ENCODE measurements at places on chromosomes 16 and 17.
A peak's percentile ranks its signal among the peaks of the same experiment; 100 is the strongest.

DNA sequence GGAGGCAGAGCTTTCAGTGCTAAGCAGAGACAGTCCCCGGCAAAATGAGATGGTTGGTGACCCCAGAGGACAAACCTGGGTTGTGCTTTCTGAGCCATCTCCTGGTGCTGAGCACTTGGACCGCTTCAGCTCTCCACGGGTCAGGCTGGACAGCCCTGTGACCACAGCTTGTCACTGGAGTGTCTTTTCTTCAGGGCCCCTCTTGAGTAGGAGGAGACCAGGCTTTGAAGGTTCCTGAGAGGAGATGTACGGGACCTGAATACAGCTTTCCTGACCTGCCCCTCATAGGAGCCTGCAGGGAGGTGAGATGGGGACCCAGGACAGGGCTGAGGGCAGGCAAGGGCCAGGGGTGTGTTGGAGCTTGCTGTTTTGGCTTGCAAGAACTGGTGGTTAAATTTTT, 17.8 kb upstream of the ADGRG1 start:
- no peak for DNase-seq

GRCh38 chr16:77459534-77460254, 24.9 kb upstream of the ADAMTS18 start:
- no peak for DNase-seq

DNA sequence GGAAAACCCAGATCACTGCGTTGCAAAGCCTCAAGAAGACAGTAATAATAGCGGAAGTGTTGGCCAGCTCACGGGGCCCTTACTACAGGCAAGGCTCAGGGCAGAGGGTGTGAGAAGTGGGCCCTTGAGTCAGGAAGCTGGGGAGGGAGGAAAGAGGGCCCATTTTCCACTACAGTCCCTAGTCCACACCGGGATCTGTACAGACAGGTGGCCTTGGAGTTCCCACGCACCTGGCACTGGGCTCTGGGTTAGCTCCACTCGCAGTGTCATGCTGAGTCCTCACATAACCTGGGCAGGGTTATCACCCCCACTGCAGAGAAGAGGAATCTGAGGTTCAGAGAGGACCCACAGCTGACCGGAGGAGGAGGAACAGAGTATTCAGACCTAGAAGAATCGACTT, 16.8 kb upstream of the MTSS2 start:
- no peak for DNase-seq

GRCh38 chr16:23452221-23452571, 793 bp downstream of the COG7 start:
- DNase-seq = no peak

- DNase-seq = no peak
These were observed 87.9 kb downstream of the ABR start for GRCh38 chr17:1091900-1092299.

GRCh38 chr17:44775136-44775837, 16.5 kb downstream of the ADAM11 start:
- peak; percentile 98 for DNase-seq

DNA sequence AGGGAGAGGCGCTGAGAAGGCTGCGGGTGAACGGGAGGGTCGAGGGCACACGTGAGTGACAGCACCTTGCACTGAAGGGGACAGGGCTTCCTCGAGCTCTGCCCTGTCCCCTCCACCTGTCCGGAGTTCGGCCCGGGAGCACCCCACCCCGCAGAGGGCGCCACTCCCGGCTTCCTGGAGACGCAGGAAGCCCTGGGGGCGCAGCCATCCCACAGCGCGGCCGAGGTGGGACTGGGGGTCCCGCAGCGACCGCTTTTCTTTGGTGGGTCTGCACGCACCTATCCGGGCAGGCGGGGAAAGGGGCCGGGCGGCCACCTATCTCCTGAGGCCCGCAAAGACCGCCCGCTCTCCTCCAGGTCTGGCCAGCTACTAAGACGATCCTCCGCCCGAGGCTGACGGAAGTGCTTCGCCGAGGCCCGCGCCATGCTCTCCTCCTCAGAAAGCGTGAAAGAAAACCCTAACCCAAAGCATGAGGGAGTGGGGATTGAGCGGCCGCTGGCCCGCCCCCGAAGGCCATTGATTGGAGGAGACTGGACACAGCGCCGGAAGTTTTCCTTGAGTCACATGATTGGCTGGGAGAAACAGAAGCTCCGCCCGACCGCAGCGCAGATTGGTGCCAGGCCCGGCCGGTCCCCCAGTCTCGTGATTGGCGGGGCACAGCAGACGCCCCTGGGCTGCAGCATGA, 34.4 kb downstream of the DDX19A start:
- peak; percentile 98 for DNase-seq

GRCh38 chr16:1772362-1772907, at the start of gene EME2:
Gene EME2 (plus strand): TSS chr16:1772810. CDS start chr16:1773228, 418 bp downstream.
- DNase-seq = no peak

GRCh38 chr16:239948-240277, 5.3 kb downstream of the FAM234A start:
- no peak for DNase-seq

DNA sequence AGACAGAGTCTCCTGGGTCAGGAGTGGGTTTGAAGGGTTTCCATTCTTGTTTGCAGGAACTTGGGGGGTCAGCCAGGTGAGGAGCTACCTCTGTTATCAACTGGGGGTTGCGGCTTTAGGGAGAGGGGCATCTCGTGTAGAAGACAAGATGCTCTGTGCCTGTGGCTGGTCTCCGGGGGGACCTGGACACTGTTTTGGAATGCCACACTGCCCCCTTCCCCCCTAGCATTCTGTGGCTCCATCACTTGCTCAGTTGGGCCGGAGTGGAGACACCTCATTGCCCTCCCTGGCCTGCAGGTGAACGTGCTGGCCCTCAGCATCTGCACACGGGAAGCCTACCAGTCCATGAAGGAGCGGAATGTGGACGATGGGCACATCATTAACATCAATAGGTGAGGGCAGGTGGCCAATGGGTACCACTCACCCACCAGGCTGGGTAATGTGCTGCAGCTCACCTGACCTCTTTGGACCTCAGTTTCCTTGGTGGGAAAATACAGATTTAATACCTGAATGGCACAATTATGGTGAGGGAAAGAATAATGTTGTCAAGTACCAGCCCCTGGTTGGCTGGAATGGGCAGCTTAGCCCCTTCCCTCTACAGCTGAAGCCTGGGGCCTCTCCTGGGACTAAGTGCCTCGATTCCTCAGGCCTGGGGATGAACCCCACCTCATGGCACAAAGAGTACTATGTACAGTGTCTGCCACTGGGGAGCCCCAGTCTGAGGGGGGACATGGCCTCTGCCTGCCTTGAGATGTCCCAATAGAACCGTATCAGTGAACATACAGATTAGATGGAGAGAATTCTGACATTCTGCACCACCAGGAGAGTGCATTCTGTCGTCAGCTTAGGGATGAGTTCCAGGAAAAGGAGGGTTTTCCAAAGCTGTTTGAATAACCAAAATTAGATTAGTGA, 3.3 kb upstream of the MRM1 start:
- no peak for DNase-seq

- DNase-seq = no peak
These were observed 8.9 kb upstream of the TMEM220 start for GRCh38 chr17:10738521-10739258.

- DNase-seq = no peak
These were observed 824 bp downstream of the SOX8 start for GRCh38 chr16:982145-983043.

DNA sequence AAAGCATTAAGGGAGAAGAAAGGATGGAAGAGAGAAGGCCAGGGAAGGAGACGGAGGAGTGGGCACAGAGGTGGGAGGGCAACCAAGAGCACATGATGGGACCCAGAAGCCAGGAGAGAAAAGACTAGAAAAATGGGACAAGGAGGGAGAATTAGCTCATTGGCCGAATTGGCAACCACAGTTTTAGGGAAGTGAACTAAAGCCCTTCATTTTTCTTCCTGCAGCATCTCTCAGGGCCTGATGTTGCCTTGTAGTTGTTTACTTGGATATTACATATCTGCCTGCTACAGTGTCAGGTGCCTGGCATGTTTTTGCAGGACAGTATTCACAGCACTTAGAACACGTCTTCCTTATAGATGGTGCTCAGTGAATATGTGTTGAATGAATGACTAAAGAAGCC, 19.0 kb downstream of the EMP2 start:
- DNase-seq = no peak

- DNase-seq = no peak
These were observed 120.4 kb downstream of the SNX29 start for GRCh38 chr16:12096828-12097522.

DNA sequence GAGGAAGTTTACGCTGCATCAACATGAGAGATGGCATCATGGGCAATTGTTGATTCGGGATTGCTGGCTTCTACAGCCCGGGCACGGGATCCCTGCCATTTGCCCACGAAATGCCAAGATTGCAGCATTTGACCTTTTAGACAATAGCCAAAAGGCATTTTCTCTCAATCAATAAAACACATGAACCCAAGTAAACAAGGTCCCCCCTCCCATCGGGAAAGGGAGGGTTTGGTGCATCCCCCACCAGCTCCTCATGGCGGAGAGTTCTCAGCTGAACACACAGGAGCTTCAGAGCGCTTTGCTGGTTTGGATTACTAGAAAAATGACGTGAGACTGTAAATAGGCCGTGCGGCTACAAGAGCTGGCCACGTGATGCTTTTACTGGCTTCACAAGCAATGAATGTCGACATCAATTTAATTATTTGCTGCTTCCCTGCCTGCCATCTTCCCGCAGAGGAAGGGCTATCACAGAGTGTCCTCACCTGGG, 147.6 kb downstream of the C16orf95 start:
- no peak for DNase-seq

DNA sequence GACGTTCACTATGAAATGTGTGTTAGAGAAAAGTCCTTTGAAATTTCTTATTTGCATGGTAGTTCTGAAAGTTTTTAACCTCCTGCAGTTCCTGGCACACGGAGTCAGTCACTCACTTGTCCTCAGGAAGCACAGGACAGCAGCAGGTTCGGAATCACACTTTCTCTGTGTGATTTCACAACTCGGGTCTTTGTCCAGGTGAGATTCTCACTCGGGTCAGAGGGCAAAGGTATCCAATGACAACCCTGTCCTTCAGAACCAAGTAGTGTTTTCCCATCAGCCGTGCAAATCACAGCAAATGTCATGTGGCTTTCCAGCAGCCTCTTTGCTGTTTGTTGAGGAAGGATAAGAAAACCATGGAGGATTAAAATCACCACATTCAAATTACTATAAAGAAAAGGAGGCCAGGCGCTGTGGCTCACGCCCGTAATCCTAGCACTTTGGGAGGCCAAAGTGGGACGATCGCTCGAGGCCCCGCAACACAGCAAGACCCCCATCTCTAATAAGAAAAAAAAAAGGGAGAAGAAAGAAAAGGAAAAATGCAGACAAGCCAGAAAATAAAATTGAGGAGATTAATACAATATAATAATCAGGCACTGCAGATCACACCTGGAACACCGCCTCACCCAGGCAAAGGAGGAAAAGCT, 22.0 kb downstream of the ADCY9 start:
- DNase-seq = no peak

GRCh38 chr17:70171159-70171558, 1.8 kb downstream of the KCNJ2 start:
- no peak for DNase-seq

- DNase-seq = no peak
These were observed 1.0 kb upstream of the MSI2 start for GRCh38 chr17:57255182-57255775.

- DNase-seq = no peak
These were observed 501.6 kb upstream of the PSMD7 start for GRCh38 chr16:73794994-73795393.

DNA sequence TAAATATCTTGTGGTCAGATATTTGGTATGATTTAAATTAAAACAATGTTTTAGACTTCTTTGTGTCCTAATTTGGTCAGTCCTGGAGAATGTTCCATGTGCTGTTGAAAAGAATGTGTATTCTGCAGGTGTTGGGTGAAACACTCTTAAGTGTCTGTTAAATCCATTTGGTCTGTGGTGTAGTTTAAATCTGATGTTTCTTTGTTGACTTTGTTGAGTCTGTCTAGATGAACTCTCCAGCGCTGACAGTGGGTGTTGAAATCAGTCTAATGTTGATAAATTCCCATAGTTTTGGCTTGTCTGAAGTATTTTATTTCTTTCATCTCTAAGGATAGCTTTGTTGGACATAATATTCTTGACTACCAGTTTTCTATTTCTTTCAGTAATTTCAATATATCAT, 18.8 kb downstream of the TANC2 start:
- DNase-seq = no peak

GRCh38 chr17:67058036-67058435, 13.7 kb downstream of the CACNG1 start:
- no peak for DNase-seq

DNA sequence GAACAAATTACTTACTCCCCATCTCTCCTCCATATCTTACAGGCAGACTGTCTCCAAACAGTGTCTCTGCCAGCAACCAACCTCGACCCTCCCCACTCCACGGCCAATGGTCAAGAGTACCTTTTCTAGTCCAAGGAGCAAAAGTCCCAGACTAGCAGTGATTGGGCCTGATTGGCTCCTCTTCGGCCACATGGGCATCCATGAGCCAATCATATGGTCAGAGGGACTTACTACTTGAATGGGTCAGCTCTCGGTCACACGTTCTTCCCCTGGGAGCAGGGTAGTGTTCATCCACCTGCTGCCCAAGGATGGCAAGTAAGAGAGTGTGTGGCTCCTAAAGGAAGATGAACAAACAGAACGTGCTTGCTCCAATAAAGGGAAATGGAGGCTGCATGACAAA, 84.6 kb downstream of the C16orf78 start:
- no peak for DNase-seq

- no peak for DNase-seq
These were observed 45.1 kb downstream of the CMIP start for GRCh38 chr16:81489547-81490267.

- no peak for DNase-seq
These were observed 17.8 kb upstream of the TMEM219 start for GRCh38 chr16:29943846-29944799.

- no peak for DNase-seq
These were observed 11.2 kb downstream of the CORO6 start for GRCh38 chr17:29611351-29612093.

- no peak for DNase-seq
These were observed 85.7 kb downstream of the NT5M start for GRCh38 chr17:17388657-17389496.

GRCh38 chr16:89922477-89922883, 662 bp upstream of the TUBB3 start:
- no peak for DNase-seq

- DNase-seq = no peak
These were observed 144.3 kb downstream of the MSI2 start for GRCh38 chr17:57400648-57401047.

GRCh38 chr16:1066584-1067172, 5.9 kb upstream of the SSTR5 start:
- no peak for DNase-seq

GRCh38 chr17:71759422-71760060, 361.3 kb upstream of the SOX9 start:
- no peak for DNase-seq
